Stimulated activated naive CD8-positive, alpha-beta T cell treated with anti-CD3 and anti-CD28 coated beads, Interleukin-15, amount 100 ng/mL, for 72 hours (primary cell): ENCODE measurements at places on chromosomes 2 and 18.

GRCh38 chr2:230552181-230552580 is 136.2 kb downstream of the SP100 start:
- DNase-seq: no peak

DNA sequence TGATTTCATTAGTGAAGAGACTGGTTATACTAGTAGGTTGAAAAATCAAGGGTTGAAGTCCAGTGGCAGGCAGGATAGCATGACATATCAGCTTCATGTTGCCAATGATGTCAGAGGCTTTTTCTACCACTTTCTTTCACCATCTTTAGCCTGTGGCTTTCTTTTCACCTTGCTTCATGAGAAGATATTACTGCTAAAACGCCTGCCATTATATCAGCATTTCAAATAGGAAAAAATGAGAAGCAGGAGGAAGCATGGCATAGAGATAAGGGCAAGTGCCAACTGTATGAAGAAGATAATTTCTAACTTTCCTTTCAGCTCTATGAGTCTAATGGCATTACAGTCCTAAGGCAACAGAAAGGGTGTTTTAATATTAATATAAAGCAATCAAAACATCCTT is 270.2 kb upstream of the SYT4 start:
- DNase-seq: no peak

- no peak for DNase-seq
Measured at GRCh38 chr2:149033716-149034115, 4.8 kb upstream of the LYPD6B start.

DNA sequence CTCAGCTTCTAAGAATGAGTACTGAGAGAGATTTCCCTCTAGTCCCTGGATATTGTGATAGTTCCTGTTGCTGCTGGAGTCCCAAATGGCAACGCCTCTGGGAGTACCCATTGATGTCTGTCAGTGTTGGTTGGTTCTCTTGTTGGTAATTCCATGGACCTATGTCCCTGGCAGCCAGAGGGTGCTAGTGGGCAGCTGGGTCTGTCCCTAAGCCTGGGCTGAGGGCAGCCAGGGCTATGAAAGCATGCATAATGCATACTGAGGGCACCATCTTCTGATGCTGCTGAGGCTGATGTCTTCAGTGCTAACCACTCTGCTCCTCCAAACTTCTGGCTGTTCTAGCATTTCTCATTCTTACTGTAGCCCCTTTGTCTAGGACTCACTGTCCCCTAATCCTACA is 35.9 kb downstream of the NABP1 start:
- DNase-seq: no peak

DNA sequence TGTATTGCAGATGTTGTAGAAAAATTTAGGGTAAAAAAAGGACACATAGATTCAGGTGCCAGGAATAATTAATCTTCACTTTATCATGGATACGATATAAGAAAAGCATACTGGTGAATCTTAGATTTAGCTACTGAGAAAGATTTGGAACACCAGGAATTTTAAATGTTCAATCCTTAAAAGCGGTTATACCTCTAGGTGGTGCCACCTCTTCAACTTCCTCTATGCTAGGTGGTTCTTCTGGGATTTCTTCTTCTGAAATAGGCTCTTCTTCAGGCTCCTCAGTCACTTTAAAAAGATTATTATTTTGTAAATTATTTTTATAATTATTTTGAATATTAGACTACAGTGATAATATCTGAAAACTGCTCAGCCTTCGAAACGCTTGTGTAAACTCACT is 133.1 kb downstream of the TTN start:
- no peak for DNase-seq
